Activated T-helper 2 cell treated with anti-CD3 and anti-CD28 coated beads, Interferon-gamma antibody, Interleukin-2, Interleukin-4, amounts not matched to agents 10 μg/mL and 5 μg/mL and 100 μg/mL, durations not matched to agents 14 hours and 24 hours and 36 hours (primary cell): ENCODE measurements at places on chromosomes 2 and 18.

- peaks cover 53% of the 10 kb centered on the region for H3K27me3 ChIP-seq
- no peak for DNase-seq
- H3K36me3 ChIP-seq: peaks cover 3% of the 10 kb centered on the region
- no peak overlapping the region for H3K4me3 ChIP-seq
- no peaks in the 10 kb centered on the region for H3K4me1 ChIP-seq
Observed at GRCh38 chr2:14635391-14635871, 2.9 kb downstream of the LRATD1 start.

DNA sequence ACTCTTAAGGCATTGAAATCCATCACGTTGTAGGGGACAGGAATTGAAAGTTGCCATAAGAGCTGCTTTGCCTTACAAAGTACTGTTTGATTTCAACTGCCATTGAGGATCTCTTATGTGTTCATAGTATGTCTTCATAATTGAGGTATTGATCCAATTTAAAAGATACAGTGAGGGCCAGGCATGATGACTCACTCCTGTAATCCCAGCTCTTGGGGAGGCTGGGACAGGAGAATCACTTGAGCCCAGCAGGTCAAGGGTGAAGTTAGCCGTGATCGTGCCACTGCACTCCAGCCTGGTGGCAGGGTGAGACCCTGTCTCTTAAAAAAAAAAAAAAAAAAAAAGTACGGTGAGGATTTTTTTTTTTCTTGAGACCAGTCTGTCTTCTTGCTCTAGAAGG is 91.7 kb upstream of the EML6 start:
- no peak for DNase-seq
- peaks cover 80% of the 10 kb centered on the region for H3K36me3 ChIP-seq
- H3K4me3 ChIP-seq: no peak overlapping the region
- H3K27ac ChIP-seq: no peak overlapping the region

DNA sequence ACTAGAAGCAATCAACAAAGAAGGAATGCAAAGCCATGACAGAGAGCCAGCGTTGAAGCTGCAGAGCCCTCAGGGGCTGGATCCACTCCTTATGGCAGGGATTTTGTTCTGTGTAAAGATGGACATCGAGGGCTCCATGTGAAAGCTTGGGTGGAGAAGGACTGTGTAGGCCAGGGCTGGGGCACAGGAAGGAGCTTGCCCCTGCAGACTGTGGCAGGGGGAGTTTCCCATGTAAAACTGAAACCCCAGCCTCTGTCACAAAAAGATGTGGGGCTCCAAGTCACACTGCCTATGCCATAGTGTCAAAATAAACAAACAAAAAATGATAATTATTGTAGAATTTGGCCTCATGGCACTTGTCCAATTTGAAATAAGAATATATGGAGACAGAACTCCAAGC is 408.7 kb upstream of the HS6ST1 start:
- peak overlapping the region; percentile 8 for H3K27ac ChIP-seq
- no peak overlapping the region for H3K4me3 ChIP-seq
- peaks cover 47% of the 10 kb centered on the region for H3K27me3 ChIP-seq
- peaks cover 25% of the 10 kb centered on the region for H3K4me1 ChIP-seq
- no peaks in the 10 kb centered on the region for H3K36me3 ChIP-seq

DNA sequence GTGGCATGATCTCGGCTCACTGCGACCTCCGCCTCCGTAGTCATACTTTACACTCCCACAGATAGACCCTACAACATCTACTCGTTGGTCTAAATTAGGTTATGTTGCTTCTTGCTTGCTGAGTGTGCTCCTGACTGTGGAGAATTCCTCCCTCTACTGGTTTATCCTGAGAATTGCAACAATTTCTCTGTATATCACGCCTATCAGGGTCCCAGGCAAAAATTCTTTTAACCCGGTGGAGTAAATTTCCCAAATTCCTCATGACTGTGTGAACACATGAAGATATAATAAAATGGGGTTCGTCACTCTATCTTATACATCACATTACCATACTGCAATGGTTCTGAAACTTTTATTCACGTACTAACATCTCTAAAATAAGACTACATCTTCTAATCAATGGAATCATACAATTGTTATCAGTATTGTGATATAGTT is 156.7 kb downstream of the EVA1A start:
- H3K4me1 ChIP-seq: no peaks in the 10 kb centered on the region
- H3K27me3 ChIP-seq: peaks cover 6% of the 10 kb centered on the region
- DNase-seq: no peak

GRCh38 chr2:223056701-223057418 is 4.9 kb downstream of the KCNE4 start:
- no peak overlapping the region for H3K27ac ChIP-seq
- DNase-seq: no peak
- H3K4me3 ChIP-seq: no peak overlapping the region

DNA sequence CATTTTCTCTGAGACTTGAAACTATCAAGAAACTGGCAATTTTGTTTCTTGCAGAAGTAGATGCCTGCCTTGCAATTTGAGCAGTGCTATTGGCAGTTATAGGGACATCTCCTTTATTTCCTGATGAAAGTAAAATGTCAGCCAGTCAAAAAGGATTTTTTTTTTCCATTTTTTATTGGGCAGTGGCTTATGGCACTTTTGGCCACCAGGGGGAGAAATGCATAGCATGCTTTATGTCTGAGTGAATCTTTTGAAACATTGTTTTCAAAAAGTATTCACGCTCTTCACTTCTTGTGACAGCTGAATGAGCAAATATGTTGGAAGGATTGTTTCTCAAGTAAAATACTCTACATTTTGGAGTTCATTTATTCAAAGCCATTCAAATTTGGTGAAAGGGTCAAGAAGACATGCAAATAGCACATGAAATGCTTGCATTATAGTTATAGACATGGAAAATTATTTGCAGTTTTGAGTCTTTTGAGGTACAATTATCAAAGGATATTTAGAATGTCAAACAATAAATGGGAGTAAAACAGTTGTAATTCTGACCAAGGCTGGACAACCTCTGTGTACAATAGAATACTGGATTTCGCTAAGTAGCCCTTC is 491.0 kb downstream of the CDH2 start:
- no peak overlapping the region for H3K4me3 ChIP-seq
- H3K27me3 ChIP-seq: no peaks in the 10 kb centered on the region

DNA sequence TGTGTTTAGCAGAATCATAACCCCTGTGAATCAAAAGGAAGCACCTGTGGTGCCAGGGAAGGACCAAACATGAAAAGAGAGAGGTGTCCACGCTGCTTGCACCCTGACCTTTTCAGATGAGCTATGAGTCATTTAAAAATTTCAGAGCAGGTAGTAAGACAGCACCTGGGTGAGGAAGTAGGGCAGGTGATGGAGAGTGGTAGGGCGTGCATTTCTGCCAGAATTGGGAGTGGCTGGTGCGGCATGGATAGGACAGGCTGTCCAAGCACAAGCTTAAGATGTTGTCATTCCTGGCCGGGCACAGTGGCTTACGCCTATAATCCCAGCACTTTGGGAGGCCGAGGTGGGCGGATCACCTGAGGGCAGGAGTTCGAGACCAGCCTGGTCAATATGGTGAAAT is 36.8 kb downstream of the NPAS2 start:
- no peaks in the 10 kb centered on the region for H3K4me1 ChIP-seq
- no peaks in the 10 kb centered on the region for H3K36me3 ChIP-seq
- no peak overlapping the region for H3K27ac ChIP-seq
- no peak for DNase-seq
- H3K4me3 ChIP-seq: no peak overlapping the region

GRCh38 chr2:235514627-235515363 is 21.0 kb downstream of the AGAP1 start:
- H3K36me3 ChIP-seq: no peaks in the 10 kb centered on the region
- H3K27me3 ChIP-seq: no peaks in the 10 kb centered on the region
- no peak overlapping the region for H3K27ac ChIP-seq
- no peaks in the 10 kb centered on the region for H3K4me1 ChIP-seq
- DNase-seq: no peak

DNA sequence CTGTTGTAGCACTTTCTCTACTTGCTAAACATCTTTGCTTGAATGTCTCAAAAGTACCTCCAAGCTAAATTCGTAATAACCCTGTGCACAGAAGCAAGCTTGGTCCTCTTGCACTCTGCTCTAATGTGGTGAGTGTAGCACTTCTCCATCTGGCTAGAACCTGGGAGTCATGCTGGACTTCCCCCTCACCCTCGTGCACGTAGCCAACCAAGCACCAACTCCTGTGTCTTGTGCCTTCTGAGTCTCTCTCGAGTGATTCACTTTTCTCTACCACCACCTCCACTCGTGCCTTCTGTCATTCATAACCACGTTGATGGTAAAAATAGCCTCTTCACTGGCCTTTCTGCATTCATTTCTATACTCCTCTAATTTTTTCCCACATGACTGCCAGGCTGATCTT is 91.9 kb upstream of the KCNE4 start:
- H3K27me3 ChIP-seq: peaks cover 10% of the 10 kb centered on the region
- H3K36me3 ChIP-seq: no peaks in the 10 kb centered on the region
- H3K27ac ChIP-seq: no peak overlapping the region
- DNase-seq: no peak
- H3K4me3 ChIP-seq: no peak overlapping the region
- H3K4me1 ChIP-seq: no peaks in the 10 kb centered on the region

DNA sequence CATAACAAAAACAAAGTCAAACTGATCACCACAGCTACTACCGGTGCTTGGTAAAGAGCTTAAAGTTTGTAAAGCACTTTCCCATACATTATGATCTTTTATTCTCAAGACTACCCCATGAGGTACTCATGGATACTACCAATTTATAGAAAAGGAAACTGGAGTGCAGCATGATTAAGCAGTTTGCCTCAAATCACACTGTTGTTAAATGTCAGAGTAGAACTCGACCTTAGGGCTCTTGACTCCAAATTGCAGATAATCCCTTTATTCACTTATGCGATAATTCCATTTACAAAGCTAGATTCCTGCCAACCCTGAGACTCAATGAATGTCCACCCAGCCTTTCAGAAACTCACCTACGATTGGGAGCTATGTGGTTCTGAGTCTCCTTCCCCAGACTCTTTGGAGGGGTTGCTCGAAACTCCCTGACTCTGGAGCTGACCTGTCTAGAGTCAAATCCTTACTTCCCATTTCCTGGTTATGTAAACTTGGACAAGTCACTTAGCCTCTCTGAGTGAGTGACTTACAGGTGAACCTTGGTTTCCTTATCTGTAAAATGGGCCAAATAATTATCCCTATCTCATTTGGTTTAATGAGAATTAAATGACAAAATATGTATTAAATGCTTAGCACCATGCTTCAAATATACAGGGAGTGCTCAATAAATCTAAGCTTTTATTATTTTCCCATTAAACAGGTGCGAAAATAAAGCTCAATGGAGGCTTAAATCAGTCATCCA is 47.4 kb downstream of the PSD4 start:
- H3K27ac ChIP-seq: no peak overlapping the region
- no peak for DNase-seq
- peaks cover 5% of the 10 kb centered on the region for H3K27me3 ChIP-seq
- peaks cover 7% of the 10 kb centered on the region for H3K4me1 ChIP-seq

DNA sequence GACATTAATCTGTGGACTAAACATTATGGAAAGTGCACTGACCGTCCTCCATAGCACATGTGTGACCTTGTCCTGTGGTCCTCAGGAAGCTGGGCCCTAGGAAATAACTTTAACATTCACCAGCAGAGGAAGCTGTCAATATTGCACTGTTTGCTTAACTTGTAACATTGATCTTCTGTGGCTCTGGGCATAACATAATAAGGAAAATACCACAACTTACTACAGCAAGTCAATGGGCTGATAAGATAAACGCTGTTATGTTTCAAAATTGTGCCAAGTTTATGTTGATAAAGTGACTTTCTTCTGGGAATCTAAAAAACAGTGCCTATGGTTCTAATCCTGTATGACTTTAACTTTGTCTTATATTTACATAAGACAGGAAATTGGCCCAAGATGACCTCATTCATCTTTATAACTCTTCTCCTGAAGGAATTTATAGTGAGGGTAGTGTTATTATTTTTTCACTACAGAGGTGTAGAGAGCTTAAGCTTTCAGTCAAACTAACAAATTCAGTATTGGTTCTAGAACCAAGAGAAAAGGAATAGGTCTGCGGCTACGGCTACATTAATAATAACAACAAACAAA is 113.7 kb upstream of the MAP4K3 start:
- H3K4me1 ChIP-seq: peaks cover 13% of the 10 kb centered on the region
- H3K27me3 ChIP-seq: peaks cover 7% of the 10 kb centered on the region
- no peak overlapping the region for H3K4me3 ChIP-seq
- no peak for DNase-seq
- H3K36me3 ChIP-seq: no peaks in the 10 kb centered on the region

- DNase-seq: no peak
- H3K4me1 ChIP-seq: no peaks in the 10 kb centered on the region
- H3K4me3 ChIP-seq: no peak overlapping the region
- H3K27ac ChIP-seq: no peak overlapping the region
- H3K27me3 ChIP-seq: peaks cover 9% of the 10 kb centered on the region
Observed at GRCh38 chr2:9179572-9180201, 26.9 kb upstream of the ASAP2 start.

DNA sequence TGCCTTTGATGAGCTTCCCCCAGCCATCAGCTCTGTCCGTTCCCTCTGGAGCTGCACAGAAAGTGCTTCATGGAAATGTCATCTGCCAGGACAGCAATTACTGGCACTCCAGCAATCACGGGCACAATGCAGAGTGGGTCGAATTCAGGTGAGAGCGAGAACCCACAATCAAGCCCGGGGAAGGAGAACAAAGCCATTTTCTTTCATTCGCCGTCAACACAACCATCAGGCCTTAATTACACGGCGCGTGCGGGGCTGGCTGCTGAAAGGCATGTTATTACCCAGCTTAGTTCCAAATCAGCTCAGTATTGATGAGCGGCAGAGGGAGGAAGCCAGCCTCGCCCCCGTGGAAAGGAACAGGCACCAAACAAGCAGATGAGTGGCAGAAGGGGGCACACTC is 143.9 kb downstream of the MYT1L start:
- no peaks in the 10 kb centered on the region for H3K36me3 ChIP-seq
- no peaks in the 10 kb centered on the region for H3K27me3 ChIP-seq
- H3K4me1 ChIP-seq: no peaks in the 10 kb centered on the region
- no peak overlapping the region for H3K27ac ChIP-seq
- DNase-seq: no peak

DNA sequence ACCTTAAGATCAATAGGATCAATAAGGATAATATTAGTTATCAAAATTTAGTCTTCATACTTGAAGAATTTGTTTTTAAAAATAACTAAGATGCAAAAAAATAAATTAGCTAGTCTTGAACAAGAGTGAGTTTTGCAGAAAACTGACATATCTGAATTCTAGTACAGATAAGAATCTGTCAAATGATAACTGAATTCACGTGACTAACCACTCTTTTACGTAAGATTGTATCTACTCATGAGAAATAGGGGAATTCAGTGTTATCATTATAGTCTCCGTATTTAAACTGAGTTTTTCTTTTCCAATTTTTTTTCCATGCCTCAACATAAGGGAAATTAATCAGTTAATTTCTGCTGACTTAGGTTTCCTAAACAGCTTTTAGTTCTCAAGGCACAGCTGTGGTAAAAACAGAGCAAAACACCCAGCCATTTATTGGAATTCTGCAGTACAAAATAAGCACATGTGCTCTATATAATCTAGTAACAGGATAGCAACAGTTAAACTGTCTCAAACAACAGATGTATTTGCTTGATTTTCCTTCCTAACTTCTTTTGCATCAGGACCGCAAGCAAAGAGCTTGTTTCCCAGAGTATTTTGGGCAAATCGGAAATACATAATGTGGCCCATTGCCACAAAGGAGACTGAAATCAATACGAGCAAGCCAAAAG is 19.1 kb downstream of the SLC40A1 start:
- no peak overlapping the region for H3K27ac ChIP-seq
- DNase-seq: no peak
- peaks cover 18% of the 10 kb centered on the region for H3K4me1 ChIP-seq
- no peak overlapping the region for H3K4me3 ChIP-seq
- peaks cover 21% of the 10 kb centered on the region for H3K36me3 ChIP-seq
- H3K27me3 ChIP-seq: no peaks in the 10 kb centered on the region
